ENCODE measurements at places on chromosomes 3 and 15.

DNA sequence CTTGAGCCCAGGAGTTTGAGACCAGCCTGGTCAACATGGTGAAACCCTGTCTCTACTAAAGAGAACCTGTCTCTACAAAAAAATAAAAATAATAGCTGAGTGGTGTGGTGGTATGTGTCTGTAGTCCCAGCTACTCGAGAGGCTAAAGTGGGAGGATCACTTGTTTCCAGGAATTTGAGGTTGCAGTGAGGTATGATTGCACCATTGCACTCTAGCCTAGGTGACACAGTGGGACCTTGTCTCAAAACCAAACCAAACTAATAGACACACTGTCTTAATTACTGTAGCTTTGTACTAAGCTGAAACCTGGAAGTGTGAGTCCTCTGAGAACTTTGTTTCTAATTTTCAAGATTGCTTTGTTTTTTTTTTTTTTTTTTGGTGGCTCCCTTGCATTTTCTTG, 30.4 kb downstream of the MGA start:
- DNase-seq: no peak

- DNase-seq: no peak
These were observed 17.2 kb downstream of the TEX264 start for GRCh38 chr3:51688206-51688600.

DNA sequence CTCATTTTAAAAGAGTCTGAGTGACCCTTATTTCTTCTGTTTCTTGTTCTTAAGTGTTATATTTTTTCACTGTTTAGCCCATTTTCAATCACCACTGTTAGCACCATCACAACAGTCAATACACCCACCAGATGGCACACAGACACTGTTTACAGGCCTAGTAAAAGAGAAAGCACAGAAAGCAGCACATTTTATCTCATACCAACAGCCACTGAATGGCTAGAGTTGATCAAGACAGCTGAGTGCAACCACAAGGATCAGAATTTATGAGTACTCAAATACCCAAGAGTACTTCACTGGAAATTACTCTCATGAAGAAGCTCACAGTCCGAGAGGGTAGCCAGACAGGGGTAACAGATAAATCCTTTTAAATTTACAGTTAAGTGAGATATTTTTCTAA, 127.0 kb downstream of the TFDP2 start:
- no peak for DNase-seq

DNA sequence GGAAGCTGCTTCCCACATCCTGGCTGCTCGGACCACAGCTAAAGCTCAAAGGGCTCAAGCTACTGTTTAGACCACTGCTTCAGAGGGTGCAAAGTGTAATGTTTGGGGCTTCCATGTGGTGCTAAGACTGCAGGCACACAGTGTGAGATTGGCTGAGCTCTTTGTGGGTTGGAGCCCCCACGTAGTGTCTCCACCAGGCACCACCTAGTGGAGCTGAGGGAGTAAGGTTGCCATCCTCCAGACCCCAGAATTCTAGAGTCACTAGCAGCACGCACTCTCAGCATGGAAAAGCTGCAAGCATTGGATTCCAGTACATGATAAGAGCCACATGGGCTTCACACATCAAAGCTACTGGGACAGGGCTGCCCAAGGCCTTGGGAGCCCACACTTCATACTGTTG, 9.3 kb downstream of the MKRN3 start:
- no peak for DNase-seq

DNA sequence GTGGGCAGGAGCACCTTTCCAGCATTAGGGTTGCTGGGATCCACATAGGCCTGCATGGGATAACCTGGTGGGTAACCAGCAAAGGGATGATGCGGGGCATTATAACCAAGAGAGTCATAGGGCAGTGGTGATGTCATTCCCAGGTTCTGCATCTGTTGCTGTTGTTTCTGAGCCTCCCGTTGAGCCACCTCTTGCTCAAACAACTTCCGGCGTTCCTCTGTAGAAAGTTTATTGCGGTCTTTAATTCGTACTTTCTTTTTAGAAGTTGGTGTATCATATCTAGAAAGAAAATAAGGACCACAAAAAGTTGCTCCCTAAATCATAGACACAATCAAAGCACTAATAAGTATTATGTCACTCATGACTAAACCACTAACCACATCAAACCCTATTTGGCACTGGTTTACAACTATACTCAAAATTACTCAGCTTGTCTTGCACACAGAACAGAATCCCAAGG, 77.8 kb downstream of the NBEAL2 start:
- DNase-seq: peak; percentile 30

DNA sequence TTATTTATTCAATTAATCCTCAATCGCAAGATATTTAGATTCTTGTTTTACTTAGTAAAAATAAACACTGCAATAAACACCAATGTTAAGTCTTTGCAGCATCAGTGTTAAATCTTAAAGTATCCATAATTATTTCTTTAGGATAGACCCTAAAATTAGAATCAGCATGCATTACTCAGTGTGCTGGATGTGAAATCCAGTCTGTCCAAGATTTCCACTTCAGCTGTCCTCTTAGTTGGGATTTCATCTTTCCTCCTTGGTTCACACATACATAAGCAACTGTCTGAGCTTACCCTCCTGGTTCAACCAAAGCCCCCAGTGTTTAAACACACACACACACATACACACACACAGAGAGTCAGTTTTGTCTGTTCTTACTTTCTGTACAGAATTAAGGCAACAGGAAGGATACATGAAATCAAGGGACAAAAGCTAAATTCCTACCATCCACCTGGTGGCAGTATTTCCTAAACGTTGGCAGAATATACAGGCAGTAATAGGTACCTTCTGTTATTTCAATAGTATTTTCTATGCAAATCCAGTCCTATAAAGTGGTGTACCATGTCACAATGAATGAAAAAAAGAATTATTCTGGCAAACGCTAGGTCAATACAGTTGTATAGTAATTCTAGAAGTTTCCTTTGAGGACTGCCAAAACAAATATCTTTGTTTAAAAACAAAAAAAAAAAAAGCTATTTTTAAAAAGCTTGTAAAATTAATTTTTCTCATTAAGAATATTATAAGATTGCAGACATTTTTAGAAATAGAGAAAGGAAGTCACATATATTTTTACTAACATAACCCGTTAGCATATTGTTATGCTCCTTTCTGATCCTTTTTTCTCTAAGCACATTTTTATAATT, 27.3 kb upstream of the DMXL2 start:
- no peak for DNase-seq

DNA sequence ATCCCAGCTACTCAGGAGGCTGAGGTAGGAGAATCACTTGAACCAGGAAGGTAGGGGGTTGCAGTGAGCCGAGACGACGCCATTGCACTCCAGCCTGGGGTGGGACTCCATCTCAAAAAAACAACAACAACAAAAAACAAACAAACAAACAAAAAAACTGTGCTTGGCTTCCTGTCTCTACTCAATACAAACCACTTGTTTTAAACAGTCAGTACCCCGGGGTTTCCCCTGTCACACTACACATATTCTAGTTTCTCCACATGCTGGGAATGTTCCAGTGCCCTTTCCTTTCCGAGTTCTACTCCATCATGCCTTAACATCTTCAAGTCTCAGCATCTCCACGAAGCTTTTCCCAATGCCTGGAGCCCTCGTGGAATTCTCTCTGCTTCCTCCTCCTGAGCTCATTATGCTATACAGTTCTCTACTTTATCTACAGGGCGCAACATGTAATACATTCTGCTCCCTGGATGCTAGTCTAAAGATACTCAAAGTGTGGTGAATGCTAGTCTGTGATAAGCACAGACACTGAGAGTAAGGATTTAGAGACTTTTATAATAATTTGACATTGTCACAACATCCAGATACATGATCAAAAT, 7.8 kb downstream of the EMC3 start:
- no peak for DNase-seq

DNA sequence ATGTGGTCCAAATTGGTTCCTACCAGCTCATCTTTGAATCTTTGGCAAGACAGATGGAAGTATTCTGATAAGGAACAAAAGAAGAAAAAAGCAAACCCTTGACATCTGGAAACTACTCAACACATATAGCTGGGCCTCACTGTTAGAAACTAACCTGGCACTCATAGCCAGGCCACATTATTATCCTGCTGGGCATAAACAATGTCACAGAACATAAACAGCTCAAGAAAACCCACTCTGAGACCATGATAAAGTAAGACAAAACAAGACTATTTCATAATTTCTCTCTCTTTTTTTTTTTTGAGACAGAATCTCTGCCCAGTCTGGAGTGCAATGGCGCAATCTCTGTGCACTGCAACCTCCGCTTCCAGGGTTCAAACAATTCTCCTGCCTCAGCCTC, 1093.2 kb downstream of the FHIT start:
- DNase-seq: no peak

- DNase-seq: no peak
These were observed 188.1 kb downstream of the CHST2 start for GRCh38 chr3:143307613-143308183.

DNA sequence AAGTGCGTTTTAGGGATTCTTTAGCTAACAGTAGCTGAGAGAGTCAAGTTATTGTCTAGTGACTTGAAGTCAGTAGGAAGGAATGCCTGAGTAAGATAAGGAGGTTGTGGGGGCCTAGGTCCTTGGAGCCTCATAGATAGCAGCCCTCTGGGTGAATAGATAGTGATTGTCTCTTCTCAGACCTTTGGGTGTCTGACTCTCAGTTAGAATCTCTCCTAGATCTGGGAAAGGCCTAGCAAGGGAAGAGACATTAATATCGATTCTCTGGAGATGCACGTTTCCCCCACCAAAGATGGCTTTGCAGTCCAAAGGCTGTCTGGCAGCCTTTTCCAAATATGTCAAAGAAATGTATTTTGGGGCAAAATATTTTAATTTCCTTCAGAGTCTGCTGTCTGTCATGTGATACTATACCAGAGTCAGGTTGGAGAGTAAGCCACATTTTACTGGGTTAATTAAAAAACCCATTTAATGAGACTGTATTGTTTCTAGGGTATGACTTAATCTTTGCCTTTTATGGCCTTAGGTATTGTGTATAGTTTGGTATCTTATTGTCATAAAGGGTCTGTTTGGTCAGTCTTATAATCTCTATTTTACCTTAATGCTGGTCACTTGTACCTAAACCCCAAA, 92.2 kb downstream of the ST6GAL1 start:
- DNase-seq: no peak

DNA sequence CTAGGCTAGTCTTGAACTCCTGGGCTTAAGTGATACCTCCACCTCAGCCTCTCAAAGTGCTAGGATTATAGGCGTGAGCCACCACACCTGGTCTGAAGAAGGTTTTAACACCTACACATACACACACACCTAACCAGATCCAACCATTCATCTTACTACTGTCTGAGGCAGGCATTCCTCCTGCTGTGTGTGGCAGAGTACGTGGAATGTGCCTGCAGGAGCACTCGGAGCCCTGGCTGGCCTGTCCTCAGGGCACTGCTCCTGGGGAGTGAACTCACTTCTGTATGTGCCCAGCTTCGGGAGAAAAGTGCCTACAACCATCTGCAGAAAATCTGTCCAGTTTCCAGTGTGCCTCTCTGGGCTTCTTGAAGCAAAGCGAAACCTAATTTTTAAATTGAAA, 58.2 kb upstream of the LIMD1 start:
- no peak for DNase-seq

GRCh38 chr15:75348034-75348561, 1.3 kb downstream of the NEIL1 start:
- DNase-seq: no peak

- no peak for DNase-seq
These were observed 74.2 kb upstream of the BHLHE40 start for GRCh38 chr3:4904811-4905695.

DNA sequence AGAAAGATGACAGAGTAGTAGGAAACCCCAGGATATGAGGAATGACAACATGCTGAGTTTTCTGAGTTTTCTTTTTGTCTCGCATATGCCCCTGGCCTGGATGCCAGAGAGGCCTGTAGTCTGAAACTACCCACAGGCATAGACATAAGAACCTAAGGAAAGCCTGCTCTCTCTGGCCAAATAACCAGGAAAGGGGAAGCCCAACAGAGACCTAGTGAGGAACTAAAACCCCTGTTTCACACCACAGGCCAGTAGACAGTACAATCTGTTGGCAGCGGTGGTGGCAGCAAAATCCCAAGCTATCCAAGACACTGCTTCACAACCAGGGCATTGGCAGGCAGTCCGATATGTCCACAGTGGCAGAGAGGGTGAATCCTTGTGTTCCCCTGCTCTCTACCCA, 55.0 kb upstream of the DCP1A start:
- no peak for DNase-seq

DNA sequence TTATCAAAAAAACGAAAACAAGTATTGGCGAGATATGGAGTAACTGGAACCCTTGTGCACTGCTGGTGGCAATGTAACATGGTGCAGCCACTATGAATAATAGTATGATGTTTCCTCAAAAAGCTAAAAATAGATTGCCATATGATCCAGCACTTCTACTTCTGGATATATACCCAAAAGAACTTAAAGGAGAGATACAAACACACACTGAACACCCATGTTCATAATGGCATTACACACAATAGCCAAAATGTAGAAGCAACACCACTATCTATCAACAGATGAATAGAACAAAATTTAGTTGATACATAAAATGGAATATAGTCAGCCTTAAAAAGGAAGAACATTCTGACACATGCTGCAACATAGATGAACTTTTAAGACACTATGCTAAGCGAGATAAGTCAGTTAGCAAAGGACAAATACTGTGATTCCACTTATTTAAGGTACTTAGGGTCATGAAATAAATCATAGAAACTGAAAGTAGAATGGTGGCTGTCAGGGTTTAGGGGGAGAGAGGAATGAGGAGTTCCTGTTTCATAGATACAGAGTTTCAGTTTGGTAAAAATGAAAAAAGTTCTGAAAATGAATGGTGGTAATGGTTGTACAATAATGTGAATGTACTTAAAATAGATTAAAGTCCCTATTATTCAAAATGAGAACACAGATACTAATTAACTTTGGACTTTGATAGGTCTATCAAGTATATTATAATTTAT, 59.4 kb upstream of the IMPG2 start:
- DNase-seq: no peak

- no peak for DNase-seq
These were observed 1.2 kb downstream of the BLOC1S6 start for GRCh38 chr15:45588219-45588875.

GRCh38 chr3:179446501-179446900, 4.8 kb downstream of the GNB4 start:
- DNase-seq: no peak

DNA sequence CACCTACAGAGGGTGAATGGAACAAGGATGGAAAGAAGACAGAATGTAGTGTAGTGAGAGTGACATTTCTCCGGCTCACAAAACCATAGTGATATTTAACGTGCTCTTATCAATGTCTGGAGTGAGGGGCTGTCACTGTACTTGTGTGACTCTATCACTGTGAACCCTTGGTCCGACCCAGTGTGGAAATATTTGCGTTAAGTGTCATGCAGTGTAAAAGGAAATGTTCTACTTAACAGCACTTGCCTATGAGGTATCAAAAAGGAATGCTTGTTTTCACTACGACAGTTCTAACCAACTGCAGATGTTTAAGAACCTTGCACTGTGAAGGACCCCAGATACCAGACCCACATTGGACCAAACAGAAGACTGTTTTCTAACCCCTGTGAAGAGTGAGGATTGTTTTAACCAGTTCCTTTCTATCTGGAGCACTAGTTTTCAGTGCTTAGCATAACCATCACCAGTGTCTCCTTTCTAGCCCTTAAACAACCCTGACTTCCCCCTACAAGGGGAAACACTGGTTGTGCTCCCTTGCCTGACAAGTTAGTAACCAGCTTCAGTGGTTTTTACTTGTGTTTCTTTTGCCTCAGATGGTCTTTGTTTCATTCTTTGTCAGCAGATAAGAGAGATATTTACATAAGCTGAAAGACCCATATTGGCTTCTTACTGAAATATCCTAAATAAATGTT, 144.7 kb upstream of the ABHD17C start:
- DNase-seq: no peak
